ENCODE measurements at places on chromosomes 1 and 21. TPM values are rescaled to one million over a fixed set of nuclear protein-coding genes. Genes with fewer than 3 reads are reported as not detected.

Gene DYNLT5
- not detected for total RNA-seq

Gene FCAMR
- not detected for total RNA-seq

Gene TRIM58
- total RNA-seq, result not detected

Gene RAB7B
- 1.6 TPM for total RNA-seq

Gene MXRA8
- total RNA-seq, result 0.61 TPM

Gene RSPO1
- total RNA-seq, result 0.12 TPM

Gene AMY1B
- not detected for total RNA-seq

Gene RGL1
- 0.68 TPM for total RNA-seq

Gene CENPL
- total RNA-seq, result 12.5 TPM

Gene LRRC71
- total RNA-seq, result not detected

Gene TTC24
- not detected for total RNA-seq

Gene TMPRSS2
- not detected for total RNA-seq

Gene FOXD2
- 0.48 TPM for total RNA-seq
